ENCODE measurements at places on chromosomes 3 and 15.

DNA sequence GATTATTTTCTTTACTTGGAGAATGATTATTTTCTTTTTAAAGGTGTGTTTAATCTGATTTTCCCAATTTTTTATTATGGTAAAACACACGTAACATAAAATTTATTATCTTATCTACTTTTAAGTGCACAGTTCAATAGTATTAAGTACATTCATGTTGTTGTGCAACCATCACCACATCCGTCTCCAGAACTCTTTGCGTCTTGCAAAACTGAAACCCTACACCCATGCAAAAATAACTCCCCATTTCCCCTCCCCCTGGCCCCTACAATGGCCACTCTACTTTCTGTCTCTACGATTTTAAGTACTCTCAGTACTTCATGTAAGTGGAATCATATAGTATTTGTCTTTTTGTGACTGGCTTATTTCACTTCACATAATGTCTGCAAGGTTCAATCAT is 230.7 kb downstream of the SATB1 start:
- DNase-seq, result no peak

DNA sequence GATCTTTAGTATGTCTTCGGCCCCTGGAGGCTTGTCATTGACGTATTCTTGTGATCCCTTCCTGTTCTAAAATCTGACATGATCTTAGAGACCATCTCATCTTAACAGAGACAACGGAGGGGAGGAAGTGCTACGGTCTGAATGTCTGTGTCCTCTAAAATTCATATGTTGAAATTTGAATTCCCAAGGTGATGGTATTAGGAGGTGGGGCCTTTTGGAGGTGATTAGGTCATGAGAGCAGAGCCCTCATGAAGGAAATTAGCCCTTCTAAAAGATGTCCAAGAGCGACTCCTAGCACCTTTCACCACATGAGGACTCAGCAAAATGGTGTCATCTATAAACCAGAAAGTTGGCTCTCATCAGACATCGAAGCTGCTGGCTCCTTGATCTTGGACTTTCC is 233.2 kb upstream of the CMC1 start:
- no peak for DNase-seq

- no peak for DNase-seq
These were observed 117.0 kb upstream of the MRPL3 start for GRCh38 chr3:131619821-131620220.

- DNase-seq, result no peak
These were observed 1.8 kb upstream of the LAMB2 start for GRCh38 chr3:49134471-49135265.

- DNase-seq, result no peak
These were observed 20.4 kb downstream of the CMTM8 start for GRCh38 chr3:32258869-32259268.

DNA sequence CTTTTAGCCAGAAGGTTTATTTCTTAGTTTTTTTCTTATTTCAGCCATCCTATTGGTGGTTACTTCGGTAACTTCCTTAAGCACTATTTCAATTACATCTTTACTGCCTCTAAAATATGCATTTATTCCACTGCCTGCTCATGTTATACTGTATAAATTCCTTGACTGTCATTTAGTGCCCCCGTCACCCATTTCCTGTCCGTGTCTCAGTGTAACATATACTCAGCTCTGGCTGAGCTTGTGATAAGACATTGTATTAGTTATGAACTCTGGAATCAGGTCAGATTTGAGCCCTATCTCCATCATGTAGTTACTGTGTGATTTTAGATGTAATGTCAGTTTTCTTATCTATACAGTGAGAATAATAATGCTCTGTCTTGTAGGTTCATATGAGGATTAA is 24.2 kb downstream of the PIAS1 start:
- no peak for DNase-seq

- no peak for DNase-seq
These were observed 276.9 kb downstream of the GBE1 start for GRCh38 chr3:81484520-81484919.

- no peak for DNase-seq
These were observed 1.8 kb downstream of the PRKCD start for GRCh38 chr3:53162672-53163443.

GRCh38 chr3:25229586-25229985 is 198.5 kb upstream of the RARB start:
- no peak for DNase-seq

GRCh38 chr3:14524920-14525660 is 15.1 kb downstream of the GRIP2 start:
- DNase-seq, result no peak

DNA sequence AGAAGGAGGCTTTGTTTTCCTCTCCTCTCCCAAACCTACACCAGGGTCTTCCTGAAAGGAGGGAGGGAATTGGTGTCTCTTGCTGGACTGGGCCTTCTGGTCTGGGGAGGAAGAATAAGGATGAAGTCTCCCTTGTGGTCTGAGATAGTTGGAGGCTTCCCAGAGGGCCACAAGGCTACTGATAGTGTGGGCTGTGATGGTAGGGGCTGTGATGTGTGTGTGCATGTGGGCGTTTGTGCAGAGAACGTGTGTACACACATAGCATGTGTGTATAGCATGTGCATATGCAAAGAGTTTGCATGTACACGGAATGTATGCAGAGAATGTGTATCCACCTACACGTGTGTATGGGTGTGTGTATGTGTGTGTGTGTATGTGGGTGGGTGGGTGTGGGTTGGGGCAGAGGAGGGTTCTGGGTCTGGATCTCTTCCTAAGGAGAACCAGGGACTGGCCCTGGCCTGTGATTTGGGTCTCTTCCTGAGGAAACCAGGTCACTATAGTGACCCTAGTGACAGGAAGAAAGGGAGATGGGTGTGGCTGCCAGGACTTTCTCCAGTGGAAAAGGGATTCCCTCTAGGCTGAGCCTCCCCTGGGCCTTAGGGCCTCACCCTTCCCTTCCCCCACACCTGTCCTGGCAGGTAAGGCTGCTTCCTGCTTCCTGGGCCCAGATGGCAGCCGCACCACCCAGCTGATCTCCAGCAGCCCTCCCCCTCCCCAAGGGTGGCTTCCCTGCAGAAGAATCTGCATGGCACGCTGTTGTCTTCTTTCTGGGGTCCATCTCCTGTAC is 1.7 kb downstream of the FLNB start:
- DNase-seq, result no peak

DNA sequence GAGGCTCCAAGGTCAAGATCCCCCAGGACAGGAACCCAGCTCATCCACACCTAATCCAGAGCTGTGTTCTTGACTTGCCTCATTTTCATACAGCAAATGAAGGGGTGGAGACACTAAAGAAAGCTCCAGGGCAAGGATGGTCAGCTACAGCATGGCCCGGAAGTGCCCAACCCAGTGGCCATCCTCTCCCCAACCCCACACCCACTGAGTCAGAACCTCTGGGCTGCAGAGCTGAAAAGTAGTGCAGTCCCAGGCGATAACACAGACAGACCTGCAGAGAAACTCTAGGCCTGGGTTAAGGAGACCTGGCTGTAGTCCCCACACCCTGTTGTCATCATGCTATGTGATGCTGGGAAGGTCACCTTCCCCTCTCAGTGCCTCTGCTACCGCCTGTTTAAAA is 85.3 kb downstream of the SEMA5B start:
- DNase-seq, result no peak

DNA sequence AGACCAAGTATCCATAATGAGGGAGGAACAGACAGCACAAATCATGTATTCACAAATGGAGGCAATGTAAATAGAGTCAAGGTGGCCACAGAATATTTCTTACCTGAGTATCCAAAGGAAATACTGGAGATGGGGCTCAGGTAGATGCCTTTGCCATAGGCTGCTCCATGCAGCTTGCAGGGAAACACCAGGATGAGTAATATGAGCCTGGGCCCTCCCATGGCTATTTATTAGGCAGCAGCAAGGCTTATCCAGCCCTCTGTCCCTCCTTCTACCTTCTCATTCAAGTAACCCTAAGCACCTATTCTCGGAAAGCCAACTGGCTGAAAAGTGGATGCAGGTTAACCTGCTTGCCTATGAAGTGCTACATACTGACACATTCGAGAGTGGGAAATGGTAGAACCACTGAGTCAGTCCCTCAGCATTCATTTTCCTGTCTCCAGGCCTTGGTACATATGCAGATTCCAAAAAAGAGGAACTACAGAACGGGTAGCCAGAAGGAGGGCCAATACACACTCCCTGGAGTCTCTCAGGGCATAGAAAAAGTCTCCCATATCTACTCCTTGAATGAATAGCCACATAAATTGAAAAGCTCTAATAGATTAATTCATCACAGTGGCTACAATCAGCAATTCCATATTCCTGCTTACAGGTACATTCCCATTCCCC is 18.3 kb upstream of the PKM start:
- DNase-seq, result no peak

DNA sequence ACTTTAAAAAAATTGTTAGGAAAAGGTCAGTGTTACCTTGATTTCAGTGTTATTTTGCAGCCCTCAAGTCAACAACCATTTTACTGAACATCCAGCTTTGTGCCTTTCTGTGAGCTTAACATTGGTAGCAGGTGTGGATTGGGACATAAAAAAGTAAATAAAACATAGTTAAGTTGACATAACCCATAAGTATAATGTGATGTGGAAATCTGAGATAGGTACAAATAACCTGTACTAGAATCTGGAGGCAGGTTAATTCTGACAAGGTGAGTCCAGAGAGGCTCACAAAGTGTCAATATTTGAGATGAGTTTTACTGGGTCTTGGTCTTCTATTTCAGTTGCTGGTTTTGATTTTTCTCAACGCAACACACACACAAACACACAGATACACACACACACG is 151.3 kb downstream of the LPP start:
- DNase-seq, result no peak

DNA sequence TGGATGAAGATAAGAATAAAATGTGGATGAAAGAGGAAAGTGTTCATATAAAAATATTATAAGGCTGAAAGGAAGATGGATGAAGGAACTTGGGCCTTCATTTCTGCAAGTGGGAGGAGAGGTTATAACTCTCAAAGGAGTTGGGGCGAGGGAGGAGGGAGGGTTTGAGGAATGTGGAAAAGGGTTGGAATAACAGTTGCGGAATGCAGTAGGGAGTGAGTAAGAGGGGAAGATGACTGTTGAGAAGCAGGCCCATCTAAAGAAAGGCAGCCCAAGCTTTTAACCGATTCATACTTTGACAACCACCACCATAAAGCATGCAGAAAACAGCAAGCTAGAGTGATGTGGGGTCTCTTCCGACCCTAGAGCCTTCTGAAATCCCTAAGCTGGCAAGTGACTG is 8.3 kb upstream of the TM4SF4 start:
- no peak for DNase-seq

GRCh38 chr3:17132286-17133115 is 247.7 kb downstream of the PLCL2 start:
- no peak for DNase-seq

GRCh38 chr15:57485869-57486268 is 105.8 kb upstream of the MYZAP start:
- DNase-seq, result no peak

DNA sequence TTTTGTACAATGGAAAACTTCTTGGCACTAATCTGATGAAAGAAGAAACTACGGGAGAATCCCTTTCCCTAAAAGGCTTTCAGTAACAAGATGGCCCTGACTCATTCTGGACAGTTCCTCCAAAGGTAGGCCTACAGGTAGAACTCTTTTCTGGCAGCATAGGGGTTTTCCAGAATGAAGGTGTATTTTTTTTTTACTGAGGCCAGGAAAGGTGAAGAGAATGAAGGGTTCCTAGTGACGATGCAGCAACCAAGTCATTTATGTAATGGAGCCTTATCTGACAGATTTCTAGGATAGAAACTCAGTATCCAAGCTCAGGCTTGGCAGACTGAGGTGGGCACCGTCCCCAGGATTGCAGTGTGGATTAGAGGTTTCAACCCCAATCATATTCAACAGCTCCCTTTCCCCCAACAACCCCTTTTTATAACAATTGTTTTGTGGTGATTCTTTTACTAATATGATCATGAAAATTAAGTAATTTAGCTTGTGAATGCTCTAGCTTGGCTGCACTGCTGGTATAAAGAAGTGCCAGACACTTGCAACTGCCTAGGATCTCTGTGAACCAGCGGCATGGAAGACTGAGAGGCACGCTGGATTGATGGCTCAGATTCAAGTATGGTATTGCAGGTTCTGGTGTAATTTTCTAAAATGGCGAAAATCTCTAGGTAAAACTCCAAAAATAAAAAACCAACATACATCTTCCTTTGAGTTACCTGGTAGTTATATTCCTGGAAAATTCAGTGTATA is 8.7 kb upstream of the TRIM69 start:
- DNase-seq, result no peak

DNA sequence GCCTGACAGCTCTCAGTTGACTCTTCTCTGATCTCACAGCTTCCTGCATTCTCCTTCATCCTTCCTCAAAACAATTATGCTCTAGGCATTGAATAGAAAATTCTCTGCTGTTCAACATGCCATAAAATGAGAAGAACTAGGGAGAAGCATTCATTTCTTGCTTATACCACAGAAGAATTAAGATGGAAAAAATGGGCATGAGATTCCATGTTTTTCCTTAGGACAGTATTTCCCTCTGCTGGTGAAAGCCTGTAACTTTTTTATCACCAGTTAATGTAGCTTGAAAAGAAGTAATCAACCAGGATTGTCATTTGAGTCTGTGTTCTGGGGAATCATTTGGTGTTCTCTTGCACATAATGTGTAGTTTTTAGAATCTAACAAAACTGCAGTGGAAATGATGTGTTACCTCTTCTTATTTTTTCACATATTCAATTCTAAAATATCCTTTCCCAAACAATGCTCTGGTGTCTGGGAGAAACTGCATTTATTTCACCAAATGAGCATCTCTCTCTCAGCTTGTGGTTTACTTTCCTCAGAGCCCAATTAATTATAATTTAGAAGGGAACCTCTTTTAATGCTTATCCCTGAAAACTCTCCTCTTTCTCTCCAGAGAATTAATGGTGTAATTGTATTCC is 92.8 kb upstream of the DCBLD2 start:
- DNase-seq, result no peak

GRCh38 chr15:76994971-76995945 is at the start of gene PSTPIP1:
TSS of gene PSTPIP1 (plus strand) at chr15:76995126. CDS start at chr15:76995574, 448 bp downstream.
- peak; percentile 49 for DNase-seq

DNA sequence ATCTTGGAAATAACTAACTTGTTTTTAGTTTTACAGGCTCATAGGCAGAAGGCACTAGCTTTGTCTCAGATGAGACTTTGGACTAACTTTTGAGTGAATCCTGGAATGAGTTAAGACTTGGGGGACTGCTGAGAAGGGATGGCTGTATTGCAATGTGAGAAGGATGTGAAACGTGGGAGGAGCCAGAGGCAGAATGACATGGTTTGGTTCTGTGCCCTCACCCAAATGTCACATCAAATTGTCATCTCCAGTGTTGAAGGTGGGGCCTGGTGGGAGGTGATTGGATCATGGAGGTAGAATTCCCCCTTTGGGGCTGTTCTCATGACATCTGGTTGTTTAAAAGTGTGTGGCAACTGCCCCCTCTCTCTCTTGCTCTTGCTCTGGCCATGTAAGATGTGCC is 28.8 kb upstream of the CCDC50 start:
- DNase-seq, result no peak

DNA sequence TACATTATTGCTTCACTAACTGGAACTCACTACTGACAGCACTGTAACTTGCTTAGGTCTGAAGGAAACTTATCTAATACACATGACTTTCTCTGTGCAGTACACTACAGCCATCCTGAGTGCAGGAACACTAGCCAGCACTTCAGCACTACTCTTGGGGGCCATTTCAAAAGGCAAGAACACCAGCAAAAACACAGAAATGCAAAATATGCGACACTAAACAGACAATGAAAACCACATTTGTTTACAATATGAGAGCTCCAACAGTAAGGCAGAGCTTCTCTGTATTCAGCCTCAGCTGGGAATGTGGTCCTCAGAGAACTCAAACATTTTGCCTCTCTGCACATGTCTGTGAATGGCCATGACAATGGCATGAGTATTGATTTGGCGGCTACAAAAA is 109.6 kb downstream of the ARRDC4 start:
- no peak for DNase-seq

- no peak for DNase-seq
These were observed 5.3 kb upstream of the TRAK1 start for GRCh38 chr3:42085641-42086376.
